ENCODE measurements at places on chromosomes 16 and 17.

DNA sequence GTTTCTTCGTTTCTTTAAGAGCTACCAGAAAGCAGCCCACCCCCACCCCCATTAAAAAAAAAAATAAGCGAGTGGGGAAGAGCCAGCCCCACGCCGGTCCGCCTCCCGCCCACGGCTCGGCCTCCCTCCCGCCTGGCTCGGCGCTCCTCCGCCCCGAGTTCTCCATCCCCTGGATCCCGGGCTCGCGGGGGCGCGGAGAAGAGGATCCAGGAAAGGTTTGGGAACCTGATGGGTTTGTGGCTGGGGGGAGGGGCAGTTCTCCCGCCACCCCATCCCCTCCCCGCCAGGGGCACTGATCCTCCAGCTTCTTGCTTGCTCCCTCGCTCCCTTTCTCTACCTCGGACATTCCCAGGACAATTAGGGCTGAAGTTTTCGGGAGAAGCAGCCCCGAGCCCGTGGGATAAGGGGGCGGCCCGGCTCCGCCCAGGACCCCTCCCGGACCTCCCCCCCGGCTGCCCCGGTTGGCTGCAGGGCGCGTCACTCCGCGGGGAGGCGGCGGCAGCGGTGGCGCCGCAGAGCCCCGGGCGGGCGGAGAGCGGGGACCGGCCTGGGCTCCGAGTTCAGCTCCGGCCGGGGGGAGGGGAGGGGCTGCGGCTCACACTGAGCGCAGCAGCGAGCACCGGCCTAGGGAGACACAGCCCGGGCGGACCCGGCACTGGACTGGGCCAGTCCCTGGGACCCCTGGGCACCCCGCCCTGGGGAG lies 1.0 kb upstream of the SALL1 start:
- no peak for DNase-seq

DNA sequence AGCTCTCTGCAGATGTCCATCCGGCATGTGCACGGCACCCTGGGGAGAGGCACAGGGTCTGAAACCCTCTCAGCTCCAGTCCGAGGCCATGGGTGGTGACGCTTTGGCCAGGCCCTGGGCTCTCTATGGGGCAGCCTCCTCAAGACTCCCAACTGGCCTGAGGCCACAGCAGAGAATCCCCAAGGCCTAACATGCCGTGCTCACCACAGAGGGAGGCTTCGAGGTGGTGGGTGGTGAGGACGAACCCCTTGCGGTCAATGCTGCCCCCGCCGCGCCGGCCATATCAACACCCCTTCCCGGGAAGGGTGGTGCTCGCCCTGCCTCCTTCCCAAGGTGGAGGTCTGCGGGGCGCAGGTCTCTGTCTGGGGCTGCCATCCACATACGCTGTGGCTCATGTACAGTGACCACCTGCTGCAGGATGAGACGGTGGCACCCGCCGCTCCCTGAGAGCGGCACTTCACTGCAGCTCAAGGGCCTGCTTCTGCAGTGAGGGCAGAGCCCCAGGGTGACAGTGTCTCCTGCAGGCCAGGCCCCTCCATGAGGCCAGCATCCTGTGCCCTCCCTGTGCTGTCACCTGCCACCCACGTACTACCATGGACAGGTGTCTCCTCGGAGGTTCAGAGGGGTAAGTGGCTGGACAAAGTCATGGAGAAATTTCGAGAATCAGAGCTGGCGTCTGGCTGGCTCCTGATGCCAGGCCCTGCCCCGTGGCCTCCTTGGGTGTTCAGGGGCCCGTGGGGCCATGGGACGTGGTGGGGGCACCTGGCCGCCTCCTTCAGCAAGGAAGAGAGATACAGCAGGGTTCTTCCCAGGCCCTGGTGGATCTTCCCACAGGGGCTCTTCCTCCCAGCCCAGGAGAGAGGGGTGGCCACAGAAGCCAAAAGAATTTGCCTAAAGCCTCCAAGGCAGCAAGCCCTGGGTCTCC lies 54.6 kb upstream of the ACSF3 start:
- no peak for DNase-seq

DNA sequence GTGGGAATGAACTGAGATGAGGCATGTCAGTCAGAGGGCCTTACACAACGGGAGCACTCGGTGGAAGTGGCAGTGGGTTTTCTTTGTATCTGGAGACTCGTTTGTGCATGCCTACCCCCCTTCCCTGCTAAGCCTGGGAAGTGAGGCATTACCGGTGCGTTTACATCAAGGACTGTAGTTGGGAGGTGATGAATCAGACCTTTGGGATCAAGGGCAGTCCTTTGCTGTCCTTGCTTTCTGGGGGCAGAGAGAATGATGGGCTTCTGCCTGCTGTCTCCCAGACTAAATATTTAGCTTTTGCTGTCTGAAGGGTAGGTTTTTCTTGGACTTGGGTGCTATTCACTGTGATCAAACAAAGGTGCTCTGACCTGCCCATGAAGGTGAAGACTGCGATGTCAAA lies 83.0 kb downstream of the WWP2 start:
- DNase-seq: no peak

- DNase-seq: no peak
Measured at GRCh38 chr17:61678339-61678738, 87.3 kb upstream of the NACA2 start.

DNA sequence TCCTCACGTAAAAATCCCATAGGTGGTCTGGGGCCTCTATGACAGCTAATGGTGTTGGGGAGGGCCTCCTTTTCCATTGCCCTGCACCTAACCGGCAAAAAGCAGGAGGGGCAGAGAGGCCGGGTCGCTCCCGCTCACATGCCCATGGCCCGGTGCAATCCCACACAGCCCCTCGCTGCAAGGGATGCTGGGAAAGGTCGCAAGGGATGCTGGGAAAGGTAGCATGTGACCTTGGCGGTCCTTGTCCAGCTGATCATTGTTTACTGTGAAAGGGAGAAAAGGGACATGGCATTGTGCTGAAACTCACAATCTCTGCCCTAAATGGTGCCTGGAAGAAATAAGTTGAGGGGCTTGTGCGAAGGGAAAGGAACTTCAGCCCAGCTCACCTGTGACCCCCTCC lies 10.0 kb downstream of the DEF8 start:
- DNase-seq: no peak

- no peak for DNase-seq
Measured at GRCh38 chr16:83085660-83086059, 458.9 kb downstream of the CDH13 start.

- DNase-seq: peak; percentile 15
Measured at GRCh38 chr17:61159221-61159814, 240.3 kb upstream of the TBX2 start.

GRCh38 chr16:363110-363765 lies 7.1 kb downstream of the MRPL28 start:
- DNase-seq: no peak

- no peak for DNase-seq
Measured at GRCh38 chr17:38742411-38743308, 5.5 kb downstream of the PCGF2 start.

DNA sequence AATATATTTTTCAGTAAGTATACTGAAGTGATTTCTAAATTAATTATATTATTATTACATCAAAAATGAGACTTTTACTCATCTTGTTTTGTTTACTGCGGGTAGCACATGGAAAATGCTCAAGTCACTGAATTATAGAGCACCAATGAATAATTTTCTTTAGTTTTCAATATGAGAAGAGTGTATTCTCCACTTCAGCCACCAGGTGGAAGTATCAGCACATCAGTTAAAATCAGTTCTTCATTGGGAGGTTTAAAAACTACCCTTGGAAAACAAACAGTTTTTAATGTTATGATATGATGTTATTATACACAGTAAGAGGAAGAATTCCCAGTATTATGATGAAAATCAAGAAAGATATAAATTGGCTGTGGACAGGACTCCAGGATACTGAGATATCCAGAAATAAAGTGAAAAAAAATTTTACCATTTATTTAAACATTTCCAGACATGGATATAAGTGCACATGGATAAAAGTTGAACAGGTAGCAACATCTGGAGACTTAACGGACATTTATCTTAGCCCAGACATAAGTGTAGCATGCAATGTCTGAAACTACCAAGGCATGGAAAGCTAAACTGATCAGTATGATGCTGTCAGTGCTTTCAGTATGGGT lies 467.3 kb downstream of the KCNJ2 start:
- peak; percentile 24 for DNase-seq

DNA sequence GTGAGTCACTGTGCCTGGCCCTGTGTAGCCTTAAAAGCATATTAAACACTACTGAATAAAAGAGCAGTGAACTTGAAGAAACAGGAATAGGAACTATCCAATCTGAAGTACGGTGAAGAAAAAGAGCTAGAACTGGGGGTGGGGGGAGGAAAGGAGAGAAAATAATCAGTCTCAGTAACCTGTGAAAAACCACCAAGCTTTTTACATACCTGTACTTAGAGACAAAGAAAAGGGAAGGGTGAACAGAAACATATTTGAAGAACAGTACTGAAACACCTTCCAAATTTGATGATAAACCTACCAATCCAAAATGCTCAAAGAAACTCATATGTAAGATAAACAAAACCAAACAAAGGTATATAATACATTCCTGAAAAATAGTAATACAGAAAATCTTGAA lies 77.5 kb downstream of the USP32 start:
- no peak for DNase-seq

GRCh38 chr16:58515871-58516767 lies 802 bp downstream of the SETD6 start:
- peak; percentile 49 for DNase-seq

DNA sequence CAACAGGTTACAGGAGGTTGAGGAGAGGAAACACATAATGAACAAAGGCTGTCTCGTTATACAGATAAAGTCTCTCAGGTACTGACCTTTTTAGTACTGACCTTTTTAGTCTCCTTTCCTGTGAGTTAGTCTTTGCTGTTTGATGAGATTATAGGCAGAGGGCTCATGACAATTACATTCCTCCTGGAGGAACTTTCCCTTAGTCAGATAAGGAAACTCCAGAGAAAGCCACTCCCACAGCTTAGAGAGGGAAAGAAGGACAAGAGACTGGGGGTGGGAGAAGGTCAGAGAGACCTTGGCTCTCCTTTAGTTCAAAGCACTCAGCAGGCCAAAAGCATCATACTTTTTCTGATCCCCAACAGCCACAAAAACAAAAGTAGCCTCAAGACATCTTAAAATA lies 15.3 kb upstream of the PSMD7 start:
- DNase-seq: no peak

GRCh38 chr16:49022351-49022963 lies 259.2 kb downstream of the CBLN1 start:
- no peak for DNase-seq

DNA sequence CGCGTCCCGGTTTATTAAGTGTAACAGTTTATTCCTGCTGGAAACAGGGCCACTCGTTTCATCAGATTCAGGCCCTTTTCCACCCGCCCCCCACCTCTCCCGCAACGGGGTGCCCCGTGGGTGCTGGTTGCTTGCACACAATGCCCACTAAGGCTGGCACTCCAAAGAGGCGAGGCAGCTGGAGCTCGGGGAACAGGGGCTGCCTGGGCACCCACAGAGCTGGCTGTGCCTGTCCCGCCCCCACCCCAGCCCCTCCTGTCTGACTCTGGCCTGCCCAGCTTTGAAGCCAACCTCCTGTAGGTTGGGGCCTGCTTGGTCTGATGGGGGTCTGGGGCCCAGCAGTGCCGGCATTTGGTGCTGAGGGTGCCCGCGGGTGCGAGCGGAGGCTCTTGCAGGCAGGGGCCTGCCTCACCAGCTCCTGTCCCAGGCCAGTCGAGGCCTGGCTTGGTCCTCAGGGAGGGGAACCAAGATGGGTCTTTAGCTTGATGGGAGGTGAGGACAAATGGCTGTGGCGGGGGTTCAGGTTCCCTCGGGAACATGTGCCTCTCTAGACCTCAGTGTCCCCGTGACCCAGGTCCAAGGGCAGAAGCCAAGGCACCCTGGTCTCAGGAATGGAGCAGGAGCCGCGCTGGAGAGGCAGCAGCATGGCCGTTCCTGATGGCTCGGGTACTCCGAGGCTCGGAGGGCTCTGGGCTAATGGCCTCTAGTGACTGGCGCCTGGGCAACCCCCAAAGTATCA lies 20.1 kb downstream of the MYBBP1A start:
- no peak for DNase-seq

- no peak for DNase-seq
Measured at GRCh38 chr16:75965504-75966374, 239.4 kb upstream of the CPHXL start.

- peak; percentile 42 for DNase-seq
Measured at GRCh38 chr16:50697881-50698767, 4.7 kb downstream of the NOD2 start.

DNA sequence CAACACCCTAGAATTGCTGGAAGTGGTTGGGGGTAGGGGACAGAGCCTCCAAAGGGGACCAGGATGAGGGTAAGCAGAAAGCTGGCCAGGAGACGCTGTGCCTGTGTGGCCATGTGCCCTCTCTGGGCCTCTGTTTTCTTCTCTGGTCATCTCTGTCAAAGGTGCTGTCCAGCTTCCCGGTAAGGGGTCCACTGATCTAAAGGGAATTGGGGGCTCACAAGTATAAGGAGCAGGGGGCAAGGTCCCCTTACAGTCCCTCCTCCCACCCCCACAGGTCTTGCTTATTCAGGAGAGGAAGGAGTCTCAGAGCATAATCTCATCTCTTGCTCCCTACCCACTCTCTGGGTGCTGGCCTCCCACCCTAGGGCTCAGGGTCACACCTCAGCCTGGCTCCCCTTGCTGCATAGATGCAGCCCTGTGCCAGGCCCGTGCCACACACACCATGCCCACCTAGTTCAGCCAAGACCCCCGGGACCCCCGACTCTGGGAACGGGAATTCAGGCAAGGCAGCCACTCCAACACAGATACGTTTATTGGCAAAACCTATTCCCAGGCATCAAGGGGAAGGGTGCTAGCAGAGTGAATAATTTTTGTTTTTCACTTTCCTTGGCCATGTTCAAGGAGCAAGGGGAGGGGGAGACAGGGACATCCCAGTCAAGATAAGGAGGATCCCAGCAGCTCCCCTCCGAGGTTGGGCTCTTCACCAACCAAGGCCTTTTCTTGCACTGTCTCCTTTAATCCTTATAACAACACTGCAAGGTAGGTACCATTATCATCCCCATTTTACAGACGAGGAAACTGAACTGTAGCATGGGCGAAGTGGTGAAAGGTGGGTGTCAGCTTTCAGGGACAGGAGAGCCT lies 19.8 kb downstream of the SLC4A1 start:
- no peak for DNase-seq

DNA sequence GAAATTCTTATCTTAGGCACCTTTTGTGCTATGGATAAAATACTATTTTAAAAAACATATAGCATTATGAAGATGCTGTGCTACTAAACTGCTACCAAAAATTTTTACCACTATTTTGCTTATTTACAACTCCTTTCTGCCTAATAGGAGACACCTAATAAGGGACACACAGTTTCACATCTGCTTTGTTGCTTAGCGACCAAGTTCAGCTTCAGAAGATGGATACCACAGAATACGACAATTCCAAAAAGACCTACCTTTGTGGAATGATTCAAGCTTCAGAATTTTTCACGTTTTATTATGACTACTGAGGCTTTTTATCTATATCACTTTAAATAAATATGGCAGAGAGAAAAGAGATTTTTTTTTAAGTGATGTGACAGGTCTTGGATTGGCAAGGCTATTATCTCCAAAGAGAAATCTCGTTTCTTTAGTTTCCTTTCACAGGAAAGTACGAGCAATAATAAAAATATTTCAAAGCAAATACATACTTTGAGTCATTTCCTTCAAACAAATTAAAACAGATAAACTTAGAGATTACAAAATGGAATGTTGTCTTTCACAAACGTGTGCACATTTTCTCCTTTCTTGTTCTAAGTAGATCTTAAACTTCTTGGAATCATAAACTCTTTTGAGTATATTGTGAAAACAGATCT lies 35.4 kb downstream of the SPAG9 start:
- no peak for DNase-seq

GRCh38 chr17:45310380-45311324 lies 6.2 kb downstream of the MAP3K14 start:
- no peak for DNase-seq

GRCh38 chr17:17205368-17206123 lies 587 bp downstream of the PLD6 start:
- DNase-seq: peak; percentile 59

Data from activated CD4-positive, alpha-beta T cell treated with anti-CD3 and anti-CD28 coated beads, Interleukin-2, Interleukin-4, amounts not matched to agents 100 ng/mL and 50 ng/mL, durations not matched to agents 16 hours and 8 hours (primary cell).